ENCODE measurements at places on chromosomes 5 and 9.

DNA sequence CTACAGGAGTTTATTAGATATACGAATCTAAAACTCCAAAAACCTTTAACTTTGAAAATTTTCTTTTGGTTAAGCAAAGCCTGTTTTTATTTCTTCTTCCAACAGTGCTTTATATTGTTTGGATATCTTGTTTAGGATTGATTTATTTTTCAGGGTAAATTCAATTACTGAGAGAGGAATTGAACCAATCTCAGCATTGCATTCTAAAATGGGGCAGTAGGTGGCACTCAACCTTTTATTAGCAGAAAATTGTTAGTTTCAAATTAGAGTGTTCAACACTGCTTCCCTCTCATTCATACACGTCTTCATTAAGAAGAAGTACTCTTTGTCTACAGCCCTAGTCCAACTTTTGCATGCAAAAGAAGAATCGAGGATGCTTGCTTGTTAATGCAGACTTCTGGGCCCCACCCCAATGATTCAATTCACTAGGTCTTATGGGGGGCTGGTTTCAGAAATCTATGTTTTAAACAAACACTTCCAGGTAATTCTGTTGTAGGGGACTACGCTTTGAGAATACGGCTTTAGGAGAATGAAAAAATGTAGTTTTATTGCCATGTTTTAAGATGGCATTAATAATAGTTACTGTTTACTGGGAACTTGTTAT lies 26.6 kb downstream of the MRPL22 start:
- peak; percentile 8 for DNase-seq

GRCh38 chr5:95899829-95900228 lies 61.8 kb downstream of the ELL2 start:
- no peak for DNase-seq

DNA sequence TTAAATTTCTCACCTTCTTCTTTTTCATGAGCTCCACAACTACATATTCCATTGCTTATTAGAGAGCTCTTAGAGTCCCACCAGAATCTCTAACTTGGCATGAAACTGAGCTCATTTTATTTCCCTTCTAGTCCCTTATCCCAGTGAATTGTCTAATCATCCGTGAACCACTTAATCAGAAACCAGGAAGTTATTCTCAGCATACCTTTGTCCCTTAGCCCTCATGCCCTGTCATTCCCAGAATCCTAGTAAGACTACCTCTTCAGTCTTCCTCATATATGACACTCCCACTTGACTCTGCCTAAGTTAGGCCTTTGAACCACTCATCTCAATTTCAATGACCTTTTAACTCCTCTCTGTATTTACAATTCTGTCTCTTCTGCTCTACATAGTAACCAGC lies 93.0 kb upstream of the PAPPA start:
- DNase-seq = no peak

DNA sequence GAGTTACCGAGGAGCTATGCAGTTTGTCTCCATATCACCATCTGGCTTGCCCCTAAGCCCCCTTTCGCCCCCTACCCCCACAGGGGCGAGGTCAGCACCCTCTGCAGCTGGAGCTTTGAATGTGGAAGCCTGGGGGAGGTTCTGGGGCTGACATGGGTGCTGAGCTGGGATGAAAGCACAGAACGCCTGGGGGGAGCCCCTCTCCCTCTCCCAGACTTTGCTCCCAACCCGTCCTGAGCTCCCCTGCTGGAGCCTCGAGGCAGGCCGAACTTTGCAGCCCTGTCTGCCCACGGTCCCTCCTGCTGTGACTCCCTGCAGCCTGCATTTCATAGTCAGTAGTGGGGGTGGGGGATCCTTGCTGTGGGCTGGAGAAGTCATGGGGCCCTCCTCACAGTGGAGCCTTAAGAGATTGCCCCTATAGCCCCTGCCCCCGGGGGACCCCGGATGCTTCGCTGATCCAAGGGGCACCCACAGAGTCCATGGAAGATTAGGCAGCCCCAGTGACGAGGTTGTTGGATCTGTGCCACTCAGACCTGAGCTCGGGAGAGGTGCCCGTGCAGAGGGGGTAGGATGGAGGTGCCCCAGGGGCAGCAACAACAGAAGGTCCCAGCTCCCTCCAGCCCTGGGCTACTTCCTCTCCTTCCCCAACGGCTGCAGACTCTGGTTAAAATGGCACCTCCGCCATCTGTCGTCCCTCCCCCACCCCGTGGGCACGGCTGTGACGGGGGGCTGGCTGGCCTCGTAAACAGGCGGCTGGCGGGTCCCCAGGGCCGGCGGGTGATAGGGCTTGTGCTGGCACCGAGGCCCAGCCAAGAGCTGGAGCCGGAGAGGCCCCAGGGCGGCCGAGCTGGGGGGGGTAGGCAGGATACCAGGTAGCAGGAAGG lies 162.0 kb downstream of the C9orf50 start:
- no peak for DNase-seq

DNA sequence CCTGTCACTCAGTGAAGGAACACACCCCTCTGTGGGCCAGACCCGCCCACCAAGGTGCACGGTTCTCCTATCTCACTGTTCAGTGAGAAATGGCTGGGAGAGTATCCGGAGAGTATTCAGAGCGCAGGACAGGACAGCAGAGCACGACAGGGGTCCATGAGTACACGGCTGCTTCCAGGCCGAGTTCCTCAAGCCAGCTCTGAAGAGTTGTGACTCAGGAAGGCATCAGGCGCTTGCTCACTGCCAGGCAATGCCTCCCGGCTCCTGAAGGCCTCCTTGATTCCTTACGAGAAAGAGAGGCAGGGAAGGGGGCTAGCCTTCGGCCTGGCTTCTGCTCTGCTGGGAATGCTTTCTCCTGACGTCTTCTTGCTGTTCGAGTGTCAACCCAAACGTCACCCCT lies 132.1 kb upstream of the PPP1R26 start:
- DNase-seq = no peak

DNA sequence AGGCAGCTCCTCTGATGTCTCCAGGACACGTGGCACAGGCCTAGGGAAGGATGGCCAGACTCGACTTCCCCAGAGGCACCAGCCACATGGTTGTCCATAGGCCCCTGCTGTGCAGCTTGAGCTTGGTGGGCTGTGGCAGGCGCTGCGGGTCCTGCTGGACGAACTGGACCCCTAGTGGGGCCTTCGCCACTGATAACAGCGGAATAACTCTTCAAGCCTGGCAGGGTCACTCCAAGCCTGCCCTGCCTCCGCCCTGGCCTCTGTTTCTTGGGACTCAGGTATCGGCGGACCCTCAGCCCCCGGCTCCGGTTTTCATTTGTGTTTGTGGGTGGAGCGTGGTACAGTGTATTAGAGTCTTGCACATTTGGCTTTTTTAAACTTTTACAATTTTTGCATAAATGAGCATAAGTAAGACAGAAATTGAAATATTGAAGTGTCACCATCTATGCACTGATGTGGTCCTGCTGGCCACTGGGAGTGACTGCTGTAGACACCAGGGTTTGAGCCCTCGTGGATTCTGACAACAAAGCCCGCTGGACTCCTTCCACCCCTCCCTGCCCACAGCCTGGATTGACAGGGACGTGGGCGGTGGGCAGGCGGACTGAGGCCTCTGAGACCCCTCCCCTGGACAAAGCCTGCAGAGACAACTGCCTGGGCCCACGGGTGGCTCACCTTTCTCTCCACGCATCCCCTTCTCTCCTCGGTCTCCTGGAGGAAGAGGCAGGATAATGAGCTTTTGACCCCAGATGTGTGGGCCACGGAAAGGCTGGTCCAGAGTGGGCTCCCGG lies 3.8 kb downstream of the FCN1 start:
- DNase-seq = no peak

- DNase-seq = no peak
These were observed 28.5 kb upstream of the CORO2A start for GRCh38 chr9:98220911-98221310.

GRCh38 chr9:27356446-27356845 lies 59.5 kb upstream of the EQTN start:
- no peak for DNase-seq

GRCh38 chr9:122374885-122375420 lies 4.1 kb downstream of the PTGS1 start:
- peak; percentile 81 for DNase-seq

DNA sequence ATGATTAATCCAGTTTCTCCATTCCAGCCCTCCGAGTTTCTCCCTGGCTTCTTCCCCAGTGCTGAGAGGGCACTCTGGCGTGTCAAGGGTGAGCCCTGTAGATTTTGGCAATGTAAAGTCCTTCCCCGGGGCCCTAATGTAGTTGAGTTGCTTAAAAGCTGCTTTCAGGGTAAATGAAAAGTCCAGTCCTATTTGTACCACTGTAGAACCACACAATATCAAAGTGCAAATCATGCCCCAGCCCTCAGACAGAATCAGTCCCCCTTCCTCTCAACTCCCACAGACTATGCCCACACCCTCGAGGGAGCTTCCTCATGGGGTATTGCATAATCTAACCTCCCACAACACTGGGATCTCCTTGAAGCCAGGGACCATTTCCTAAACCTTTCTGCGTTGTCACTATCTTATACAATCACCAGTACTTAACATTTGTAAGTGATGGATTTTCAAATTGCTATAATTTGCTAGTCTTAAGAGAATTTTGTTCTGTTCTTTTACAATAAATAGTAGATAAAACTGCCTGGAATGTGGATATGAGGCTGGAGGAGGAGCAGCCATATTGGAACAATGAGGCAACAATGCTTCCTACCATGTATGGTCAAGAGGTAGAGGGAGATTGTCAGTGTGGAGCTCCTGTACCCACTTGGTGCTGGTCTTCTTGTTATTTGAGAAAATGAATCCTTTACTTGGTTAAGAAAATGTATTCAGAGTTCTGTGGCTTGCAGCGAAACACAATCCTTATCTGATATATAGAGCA lies 34.4 kb downstream of the ZNF366 start:
- peak; percentile 43 for DNase-seq

DNA sequence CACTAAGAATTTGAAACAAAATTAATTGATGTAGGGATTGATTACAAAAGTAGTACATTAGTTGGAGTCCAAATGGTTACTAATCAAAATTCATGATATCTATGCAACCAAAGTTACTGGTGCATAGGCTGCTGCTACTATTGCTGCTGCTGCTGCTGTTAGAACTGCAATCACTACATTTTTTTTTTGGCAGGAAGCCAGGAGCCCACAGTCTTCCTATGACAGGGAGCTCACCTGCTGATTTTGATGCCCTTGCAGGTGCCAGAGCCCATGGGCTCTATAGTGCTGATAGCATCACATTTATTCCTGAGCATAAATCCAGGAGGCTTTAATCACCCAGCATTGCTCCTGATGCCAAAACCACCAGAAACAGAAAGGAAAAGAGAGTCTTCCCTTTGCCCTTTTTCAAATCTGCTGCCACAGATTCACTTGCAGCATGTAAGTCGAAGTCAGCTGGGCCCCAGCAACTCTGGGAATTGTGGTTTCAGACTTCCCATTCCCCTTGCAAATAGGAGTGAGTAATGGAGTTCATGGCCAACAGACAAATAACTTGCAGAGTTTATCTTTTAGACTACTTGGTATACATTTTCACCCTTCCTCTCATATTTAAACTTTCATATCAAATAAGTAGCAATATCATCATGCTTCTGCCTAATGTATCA lies 17.6 kb downstream of the SLCO6A1 start:
- no peak for DNase-seq

DNA sequence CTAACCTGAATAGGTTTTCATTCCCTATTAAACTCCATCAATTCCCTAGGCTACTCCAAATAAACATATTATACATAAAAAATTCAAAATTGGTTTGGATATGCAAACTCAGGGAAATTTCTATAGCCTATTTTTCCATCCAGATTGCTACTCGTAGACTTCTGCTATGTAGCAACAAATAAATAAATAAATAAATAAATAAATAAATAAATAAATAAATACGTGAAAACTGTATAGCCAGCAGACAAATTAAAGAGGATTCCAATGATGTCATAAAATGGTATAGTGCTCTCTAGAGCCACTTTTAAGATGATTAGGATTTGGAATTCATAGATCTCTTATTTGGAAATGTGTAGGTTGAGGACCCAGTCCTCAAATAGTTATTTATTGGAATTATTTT lies 1193.2 kb upstream of the NUDT12 start:
- no peak for DNase-seq

DNA sequence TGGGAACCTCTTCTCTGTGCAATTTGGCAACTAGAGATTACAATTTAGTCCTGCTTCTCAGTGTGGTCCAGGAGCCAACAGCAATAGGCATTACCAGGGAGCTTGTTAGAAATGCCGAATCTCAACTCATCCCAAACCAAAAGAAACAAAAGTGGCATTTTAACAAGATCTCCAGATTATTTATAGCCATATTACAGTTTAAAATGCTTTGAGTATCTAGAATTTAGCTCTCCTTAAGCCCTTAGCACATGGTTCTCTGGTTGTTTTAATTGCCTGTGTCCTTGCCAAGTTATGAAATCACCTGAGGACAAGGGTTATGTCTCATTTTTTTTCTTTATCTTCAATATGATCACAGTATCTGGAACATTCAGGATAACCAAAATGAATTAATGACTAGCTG lies 51.6 kb upstream of the TAS2R1 start:
- no peak for DNase-seq

DNA sequence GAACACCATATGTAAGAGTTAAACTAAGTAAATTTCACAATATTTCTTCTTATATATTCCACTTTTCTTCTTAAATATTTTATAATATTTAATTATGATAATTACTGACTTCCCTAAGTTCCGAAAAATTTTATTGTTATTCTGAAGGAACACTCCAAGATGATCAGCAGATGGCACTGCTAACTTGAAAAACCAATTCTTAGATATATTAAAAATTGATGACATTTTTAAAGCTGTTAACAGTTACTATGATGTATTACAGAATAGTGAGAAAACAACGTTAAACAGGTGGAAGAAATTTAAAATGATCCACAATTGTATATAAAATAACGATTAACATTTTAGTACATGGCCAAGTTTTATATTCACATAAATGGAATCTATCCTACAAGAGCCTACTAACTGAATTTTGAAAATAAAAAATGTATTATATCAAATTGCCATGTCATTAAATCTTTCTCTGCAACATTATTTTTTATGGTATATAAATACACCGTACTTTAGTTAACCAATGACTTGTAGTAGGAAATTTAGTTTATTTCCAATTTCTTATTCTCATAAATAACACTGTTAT lies 30.1 kb upstream of the MUSK start:
- no peak for DNase-seq

GRCh38 chr9:26171691-26172090 lies 493.4 kb upstream of the TUSC1 start:
- DNase-seq = no peak

All from foreskin fibroblast (primary cell).